ENCODE measurements at places on chromosomes 2 and 18. TPM values are rescaled to one million over a fixed set of nuclear protein-coding genes. Genes with fewer than 3 reads are reported as not detected.

ARMC9 gene
- total RNA-seq: 62.3 TPM

PLB1 gene
- total RNA-seq: 1.6 TPM

ZNF512 gene
- total RNA-seq: 19.8 TPM

STEAP3 gene
- total RNA-seq: 27.3 TPM

ST6GAL2 gene
- total RNA-seq: 28.6 TPM

CNOT9 gene
- total RNA-seq: 100 TPM

HOXD3 gene
- total RNA-seq: 1.6 TPM

TUBA3E gene
- not detected for total RNA-seq

TMEM247 gene
- not detected for total RNA-seq

RASGRP3 gene
- total RNA-seq: 13.4 TPM

OSBPL6 gene
- 10.7 TPM for total RNA-seq

HOXD1 gene
- total RNA-seq: 0.39 TPM

KIAA2012 gene
- not detected for total RNA-seq

CROCC2 gene
- 0.12 TPM for total RNA-seq

CD207 gene
- total RNA-seq: not detected

ANKRD30B gene
- 0.59 TPM for total RNA-seq

FRZB gene
- 0.98 TPM for total RNA-seq

ZSWIM2 gene
- not detected for total RNA-seq

RNF125 gene
- 1.6 TPM for total RNA-seq

ATP6V1B1 gene
- 0.68 TPM for total RNA-seq

QPCT gene
- total RNA-seq: 137 TPM

CABYR gene
- 9.7 TPM for total RNA-seq

FMNL2 gene
- 41.3 TPM for total RNA-seq

FHL2 gene
- 149 TPM for total RNA-seq

REEP1 gene
- not detected for total RNA-seq

ST8SIA3 gene
- total RNA-seq: not detected
